ENCODE measurements at places on chromosomes 2 and 18. TPM values are rescaled to one million over a fixed set of nuclear protein-coding genes. Genes with fewer than 3 reads are reported as not detected.

- DNase-seq: no peak
Observed at GRCh38 chr2:119231975-119232665, 8.5 kb downstream of the STEAP3 start.

GRCh38 chr2:86319700-86320580 is 17.5 kb downstream of the REEP1 start:
- no peak for DNase-seq

Gene HES6
- 8.4 TPM for total RNA-seq

DNA sequence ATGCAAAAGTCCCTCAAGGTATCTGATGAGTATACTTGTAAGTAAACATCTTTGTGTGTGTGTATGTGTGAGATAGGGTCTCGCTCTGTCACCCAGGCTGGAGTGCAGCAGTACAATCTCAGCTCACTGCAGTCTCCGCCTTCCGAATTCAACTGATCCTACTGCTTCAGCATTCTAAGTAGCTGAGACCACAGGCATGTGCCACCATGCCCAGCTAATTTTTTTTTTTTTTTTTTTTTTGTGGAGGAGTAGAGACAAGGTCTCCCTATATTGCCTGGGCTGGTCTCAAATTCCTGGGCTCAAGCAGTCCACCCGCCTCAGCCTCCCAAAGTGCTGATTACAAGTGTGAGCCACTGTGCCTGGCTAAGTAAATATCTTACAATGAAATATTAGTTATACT is 23.2 kb downstream of the ADAM17 start:
- no peak for DNase-seq

GRCh38 chr2:198173242-198173641 is 368.8 kb downstream of the PLCL1 start:
- DNase-seq: no peak

- no peak for DNase-seq
Observed at GRCh38 chr2:70258532-70258875, 567 bp downstream of the PCYOX1 start.

- no peak for DNase-seq
Observed at GRCh38 chr18:36329684-36330434, 32.3 kb downstream of the FHOD3 start.

Gene RESP18
- total RNA-seq: not detected

DNA sequence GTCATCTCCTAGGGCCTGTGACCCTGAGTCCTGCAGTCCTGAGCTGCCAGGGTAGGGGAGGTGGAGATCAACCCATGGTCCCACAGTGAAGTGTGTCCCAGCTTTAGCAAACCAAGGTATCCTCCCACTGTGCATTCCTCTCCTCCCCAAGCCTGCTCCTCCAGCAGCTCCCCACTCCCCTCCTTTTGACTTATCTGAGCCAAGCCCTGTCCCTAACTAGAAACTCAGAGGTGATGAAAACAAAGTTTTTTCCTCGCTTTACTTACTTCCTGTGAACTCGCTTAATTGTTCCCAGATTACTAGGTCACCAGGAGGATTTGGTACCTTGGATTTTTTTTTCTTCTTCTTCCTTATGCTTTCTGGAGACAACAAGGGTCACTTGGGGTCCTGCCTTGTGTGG is 80.8 kb downstream of the EHD3 start:
- DNase-seq: no peak

Gene POU3F3
- not detected for total RNA-seq

DNA sequence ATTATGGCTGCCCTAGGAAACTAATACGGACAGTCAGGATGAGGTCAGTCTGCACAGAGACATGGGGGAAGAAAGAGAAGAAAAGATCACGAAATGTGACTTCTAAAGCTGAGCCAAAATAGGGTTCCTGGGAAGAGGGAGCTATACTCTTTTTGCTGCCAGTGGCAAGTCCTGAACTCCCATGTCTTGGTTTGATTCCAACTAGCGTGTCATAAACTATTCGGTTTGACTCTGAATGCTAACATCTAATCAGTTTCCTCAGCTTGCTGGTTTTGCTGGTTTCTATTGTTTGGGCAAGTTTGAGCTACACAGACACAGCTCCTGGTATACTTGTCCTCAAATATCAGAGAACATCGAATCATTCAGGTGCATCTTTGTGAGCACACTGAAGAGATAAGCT is 80.5 kb upstream of the CYP1B1 start:
- DNase-seq: no peak

- peak; percentile 77 for DNase-seq
Observed at GRCh38 chr18:46160050-46160798, 56.0 kb downstream of the HAUS1 start.

- DNase-seq: no peak
Observed at GRCh38 chr2:30933496-30933895, 126.2 kb upstream of the CAPN13 start.

Gene SH3RF3
- total RNA-seq: 6.1 TPM

GRCh38 chr2:63975437-63976124 is 43.6 kb downstream of the VPS54 start:
- DNase-seq: no peak
